ENCODE measurements at places on chromosomes 6 and 20.

DNA sequence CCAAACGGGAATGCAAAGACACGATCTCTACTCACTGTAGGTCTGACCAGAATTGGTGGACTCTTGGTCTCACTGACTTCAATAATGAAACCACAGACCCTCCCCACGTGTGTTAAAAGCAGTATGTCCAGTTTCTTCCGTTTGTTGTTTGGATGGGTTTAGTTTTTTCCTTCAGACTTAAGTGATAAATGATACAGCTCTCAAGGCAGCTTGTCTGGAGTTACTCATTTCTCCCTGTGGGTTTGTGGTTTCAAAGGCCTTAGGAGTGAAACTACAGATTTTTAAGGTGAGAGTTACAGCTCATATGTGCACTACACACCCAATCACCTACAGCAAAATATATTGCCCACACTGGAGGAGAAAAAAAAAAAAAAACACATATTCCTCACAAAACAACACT lies 86.7 kb upstream of the STMND1 start:
- no peak for DNase-seq

DNA sequence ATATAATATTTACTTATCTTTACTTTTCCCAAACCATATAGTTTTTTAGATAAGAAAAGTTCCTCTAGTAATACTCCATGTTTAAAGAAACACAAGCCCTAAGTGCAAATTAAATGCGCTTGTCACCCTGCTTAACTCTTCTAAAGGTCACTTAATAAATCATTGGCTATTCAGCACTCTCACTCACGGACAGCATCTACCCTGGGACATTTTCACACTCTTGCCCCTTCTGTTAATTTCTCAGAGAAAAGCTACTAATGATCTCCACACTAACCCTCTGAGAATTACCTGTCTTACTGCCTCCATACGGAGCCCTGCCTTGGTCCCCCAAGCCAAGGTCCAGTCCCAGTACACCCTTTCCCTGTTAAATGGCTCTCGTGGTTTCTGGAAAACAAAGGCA lies 102.2 kb downstream of the NRN1 start:
- DNase-seq: no peak

GRCh38 chr6:138211601-138212000 lies 6.7 kb downstream of the PBOV1 start:
- DNase-seq: no peak

- DNase-seq: no peak
Measured at GRCh38 chr6:14966096-14966905, 279.6 kb upstream of the JARID2 start.

DNA sequence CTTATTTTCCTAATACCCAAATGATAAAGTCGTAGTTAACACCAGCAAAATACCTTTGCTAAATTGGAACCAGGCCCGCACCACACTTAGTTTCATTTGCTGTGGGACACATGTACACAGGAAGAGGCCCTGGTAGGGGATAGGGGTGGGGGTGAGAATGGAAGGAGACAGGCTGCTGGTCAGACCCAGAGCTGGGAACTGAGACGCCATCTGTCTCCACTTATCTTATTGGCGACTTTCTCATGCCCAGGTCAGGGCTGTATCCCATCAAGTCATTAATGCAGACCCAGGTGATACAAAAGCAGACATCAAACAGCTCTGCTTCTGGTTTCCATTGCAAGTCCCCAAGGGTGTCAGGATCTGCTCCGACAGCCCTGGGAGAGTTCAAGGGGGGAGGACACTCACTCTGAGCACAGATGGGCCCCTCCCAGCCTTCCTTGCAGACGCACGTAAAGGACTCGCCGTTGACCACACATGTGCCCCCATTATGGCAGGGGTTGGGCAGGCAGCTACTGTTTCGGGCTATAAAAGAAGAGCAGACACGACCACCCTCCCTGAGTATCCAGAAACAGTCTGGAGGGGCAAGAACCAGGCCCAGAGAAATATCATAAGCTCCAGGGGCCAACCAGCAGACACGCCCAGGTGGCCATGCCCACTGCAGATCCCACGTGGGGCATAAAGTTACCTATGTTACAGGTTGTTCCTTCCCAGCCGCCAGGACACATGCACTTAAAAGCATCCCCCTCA lies 29.2 kb downstream of the JAG1 start:
- no peak for DNase-seq

DNA sequence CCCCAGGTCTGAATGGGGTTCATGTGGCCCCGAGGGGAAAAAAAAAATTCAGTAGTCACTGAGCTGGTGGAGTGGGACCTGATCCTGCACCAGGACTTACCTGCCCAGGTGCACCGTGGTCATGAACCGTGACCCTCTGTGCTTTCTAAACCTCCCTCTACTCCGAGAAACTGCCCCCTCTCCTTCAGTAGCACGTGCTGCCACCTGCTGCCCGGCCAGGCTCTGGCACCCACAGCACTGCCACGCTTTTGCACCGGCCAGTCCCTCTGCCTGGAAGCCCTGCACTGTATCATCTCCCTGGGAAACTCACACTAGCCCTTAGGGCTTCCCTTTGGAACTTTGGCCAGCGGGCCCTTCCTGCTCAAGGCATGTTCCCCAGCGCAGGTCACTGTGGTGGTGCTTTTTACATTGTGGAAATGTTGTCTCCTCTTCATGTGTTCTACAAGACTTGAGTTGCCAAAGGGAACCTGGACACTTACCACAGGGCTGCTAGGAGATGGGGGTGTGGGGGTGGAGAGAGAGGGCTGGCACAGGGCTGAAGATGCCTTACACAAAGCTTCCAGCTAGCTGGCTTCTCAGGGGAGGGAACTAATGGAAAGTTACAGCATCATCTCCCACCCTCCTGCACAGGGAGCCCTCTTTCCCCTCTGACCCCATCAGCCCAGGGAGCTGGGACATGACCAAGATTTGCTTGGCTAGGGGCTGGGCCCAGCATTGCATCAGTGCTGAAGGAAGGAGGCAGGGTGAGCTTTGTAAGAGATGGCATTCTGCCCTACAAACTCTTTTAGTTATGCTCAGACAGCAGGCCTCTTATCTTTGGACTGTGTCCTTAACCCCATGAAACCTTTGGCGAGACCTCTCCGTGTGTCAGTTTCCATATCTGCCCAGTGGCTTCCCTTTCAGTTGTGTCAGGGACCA lies 2.5 kb upstream of the PTPRT start:
- DNase-seq: no peak

- DNase-seq: no peak
Measured at GRCh38 chr6:89941763-89942497, 47.7 kb downstream of the GJA10 start.

GRCh38 chr20:59933296-59933848 lies at the start of gene SYCP2:
SYCP2 (minus strand) TSS chr20:59933637; CDS start chr20:59922413, 11,224 bp downstream.
- DNase-seq: no peak

DNA sequence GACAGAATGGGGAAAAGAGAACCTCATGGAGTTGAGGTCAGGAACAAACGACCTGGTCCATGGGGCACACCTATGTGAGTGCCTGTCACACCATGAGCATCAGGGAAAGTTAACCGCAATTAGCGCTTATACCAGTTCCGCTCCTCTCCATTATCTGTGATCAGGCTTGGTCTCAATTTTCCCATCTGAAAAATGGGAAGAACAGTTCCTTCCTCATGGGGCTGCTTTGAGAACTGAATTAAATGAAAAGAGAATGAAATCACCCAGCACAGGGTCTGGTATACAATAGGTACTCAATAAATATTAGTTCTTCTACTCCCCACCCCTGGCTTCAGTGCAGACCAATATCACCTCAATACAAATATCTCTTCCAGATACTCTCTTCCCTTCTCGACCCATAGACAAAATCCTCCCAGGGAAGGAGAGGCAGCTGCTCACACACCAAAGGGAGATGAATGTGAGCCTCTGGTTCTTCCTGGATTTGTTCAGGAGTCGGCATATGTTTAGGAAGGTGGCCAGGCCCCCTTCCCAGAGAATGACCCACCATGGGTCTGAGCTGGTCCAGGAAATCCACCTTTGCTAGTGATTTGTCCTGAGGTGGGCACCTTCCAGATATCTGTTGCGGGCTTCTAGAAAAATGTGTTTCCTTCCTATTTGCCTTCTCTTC lies 2.4 kb upstream of the PTGIS start:
- no peak for DNase-seq

- DNase-seq: no peak
Measured at GRCh38 chr6:150606647-150607328, 7.1 kb downstream of the PLEKHG1 start.

DNA sequence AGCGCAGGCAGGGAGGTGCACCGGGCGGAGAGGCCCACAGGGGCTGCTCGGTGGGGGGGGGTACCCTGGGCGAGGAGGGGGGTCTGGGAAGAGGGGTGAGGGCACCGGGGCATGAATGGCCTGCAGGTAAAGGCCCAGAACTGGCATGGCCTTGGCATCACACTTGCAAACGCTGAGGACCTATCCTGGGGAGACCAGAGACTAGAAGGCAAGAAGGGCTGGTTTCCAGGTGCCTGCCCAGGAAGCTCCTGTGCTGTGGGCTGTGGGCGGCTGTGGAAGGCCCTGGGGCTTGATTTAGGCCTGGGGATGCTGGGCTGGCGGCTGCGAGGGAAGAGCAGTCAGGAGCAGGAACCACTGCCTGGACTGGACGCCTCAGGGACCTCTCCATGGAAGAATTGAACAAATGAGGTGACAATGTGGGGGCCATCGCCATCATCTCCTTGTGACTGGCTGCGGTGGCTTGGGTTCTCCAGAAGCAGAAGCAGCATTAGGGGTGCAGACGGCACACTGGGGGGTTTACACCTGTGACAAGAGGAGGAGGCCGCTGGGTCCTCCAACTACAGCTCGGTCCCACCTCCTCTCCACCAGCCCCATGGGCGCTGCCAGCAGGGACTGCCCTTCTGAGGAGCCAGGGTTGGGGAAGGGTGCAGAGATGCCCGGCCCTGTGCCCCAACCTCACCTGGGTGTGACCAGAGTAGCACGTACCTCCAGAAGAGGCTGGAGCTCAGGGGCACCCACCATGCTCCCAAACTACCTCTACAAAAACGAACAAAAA lies 32.1 kb upstream of the IRF4 start:
- no peak for DNase-seq

DNA sequence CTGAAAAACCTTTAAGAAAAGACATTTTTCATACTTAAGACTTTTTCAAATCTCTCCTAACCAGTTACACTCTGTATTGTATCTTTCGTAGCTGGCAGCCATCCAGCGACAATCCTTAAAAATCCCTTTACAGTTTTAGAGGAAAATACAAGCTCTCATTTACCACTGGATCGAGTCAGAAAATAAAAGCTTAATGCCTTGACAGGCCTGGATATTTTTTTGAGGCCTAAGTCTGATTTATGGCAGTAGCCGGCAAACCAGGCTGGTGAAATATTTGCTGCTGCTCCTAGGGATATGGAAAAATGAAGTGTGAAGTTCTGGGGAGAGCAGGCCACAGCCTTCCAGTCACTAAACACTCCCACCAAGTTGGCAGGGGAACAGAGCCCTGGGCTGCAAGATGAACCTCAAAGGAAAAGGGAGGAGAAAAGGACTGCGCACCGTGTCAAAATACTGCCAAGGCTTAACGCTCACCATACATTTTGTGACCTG lies 213.0 kb upstream of the SUPT3H start:
- DNase-seq: no peak

GRCh38 chr6:99187429-99187828 lies 162.0 kb downstream of the FAXC start:
- no peak for DNase-seq

GRCh38 chr20:23445596-23446217 lies 6.2 kb downstream of the CSTL1 start:
- DNase-seq: no peak

GRCh38 chr20:54726687-54727300 lies 251.4 kb downstream of the DOK5 start:
- DNase-seq: no peak

DNA sequence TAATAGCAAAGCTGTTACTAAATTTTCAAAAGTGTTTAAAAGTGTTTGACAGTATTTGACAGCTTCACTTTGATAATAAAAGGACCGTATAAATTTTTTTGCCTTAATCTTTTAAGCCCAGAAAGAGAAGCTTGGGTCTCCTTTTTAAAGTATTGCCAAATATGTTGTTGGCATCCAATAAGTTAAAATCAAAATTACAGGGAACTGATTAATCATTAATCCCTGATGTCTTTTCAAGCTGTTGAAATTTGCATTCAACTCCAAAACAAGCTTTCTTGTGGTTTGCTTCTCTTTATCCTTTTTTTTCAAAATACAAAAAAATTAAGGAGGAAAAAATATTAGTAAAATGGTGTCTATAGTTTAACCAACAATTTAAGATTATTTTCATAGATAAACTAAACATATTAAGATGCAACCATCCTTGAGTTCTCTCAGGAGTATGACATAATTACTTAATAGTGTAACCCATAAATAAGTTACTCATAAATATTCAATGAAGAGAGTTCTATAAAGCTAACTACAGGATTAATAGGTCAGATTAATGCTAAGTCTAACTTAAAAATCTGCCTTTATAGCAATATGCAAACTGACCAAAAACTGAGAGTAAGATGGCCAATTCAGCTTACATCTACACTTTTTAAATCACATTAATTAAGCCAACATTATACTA lies 27.0 kb upstream of the CALHM6 start:
- no peak for DNase-seq

DNA sequence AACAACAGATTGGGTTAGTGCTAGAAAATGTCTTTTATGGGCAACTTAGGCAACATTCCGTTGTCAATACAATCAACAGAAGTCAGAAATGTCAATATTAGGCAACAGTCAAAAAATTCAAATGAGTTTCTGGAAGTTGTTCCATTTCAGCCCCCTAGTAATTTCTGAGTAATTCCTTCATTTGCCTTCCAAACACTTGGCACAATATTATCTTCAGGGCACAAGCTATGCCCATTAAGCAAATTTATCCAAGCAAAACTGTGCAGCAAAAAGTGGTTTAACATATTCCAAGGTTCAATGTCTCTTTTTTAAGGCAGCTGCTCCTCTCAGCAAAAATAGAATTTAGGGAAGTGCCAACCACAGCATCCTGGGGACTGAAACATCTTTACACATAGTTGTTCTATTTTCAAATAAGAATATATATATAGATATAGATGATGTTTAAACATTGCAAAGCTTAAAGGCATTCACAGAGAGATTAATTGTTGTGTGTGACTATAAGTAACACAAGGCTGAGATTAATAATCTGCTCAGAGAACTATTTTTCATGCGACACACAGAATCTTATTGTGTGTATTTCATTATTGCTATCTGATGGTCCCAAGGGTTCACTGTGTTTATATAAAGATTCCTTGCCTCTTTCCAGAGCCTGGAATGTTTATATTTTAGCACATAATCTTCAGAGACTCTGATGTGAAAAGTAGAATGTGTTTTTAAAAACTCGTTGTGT lies 75.2 kb upstream of the ADTRP start:
- no peak for DNase-seq

DNA sequence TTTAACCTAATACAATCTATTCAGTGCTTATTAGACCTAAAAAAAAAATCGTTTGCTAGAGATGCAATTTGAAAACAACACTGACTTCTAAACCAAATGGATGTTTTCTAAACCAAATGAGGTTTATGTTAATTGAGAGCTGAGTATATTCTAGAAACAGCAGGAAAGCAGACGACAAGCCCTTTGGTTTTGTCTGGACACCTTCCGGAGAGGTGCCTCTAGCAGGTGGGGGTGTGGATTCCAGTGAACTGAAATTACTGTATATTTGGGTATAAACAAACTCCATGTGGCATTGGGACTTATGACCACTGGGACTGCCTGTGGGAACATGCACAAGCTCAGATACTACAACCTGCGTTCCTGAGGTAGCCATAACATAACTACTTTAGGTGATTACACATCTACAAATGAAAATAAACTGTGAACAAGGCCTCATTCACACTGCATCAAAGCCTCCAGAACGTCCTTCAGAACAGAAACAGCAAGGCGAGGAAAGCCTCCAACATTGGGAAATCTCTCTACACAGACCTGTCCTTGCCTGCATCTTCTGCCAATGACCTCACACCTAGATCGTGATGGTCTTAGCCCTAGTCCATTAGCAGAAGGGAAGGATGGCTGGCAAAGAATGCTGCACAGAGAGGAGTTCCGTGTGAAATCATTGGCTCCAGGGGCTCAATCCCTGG lies 206.8 kb upstream of the FOXQ1 start:
- no peak for DNase-seq
